Stimulated activated CD4-positive, alpha-beta T cell treated with anti-CD3 and anti-CD28 coated beads, TNF-alpha, amount 100 ng/mL, for 48 hours (primary cell): ENCODE measurements at places on chromosomes 5 and 9.

GRCh38 chr5:137032929-137033328 is 466.2 kb downstream of the SPOCK1 start:
- no peak for DNase-seq

- no peak for DNase-seq
Measured at GRCh38 chr9:92740009-92740408, 24.6 kb downstream of the BICD2 start.

DNA sequence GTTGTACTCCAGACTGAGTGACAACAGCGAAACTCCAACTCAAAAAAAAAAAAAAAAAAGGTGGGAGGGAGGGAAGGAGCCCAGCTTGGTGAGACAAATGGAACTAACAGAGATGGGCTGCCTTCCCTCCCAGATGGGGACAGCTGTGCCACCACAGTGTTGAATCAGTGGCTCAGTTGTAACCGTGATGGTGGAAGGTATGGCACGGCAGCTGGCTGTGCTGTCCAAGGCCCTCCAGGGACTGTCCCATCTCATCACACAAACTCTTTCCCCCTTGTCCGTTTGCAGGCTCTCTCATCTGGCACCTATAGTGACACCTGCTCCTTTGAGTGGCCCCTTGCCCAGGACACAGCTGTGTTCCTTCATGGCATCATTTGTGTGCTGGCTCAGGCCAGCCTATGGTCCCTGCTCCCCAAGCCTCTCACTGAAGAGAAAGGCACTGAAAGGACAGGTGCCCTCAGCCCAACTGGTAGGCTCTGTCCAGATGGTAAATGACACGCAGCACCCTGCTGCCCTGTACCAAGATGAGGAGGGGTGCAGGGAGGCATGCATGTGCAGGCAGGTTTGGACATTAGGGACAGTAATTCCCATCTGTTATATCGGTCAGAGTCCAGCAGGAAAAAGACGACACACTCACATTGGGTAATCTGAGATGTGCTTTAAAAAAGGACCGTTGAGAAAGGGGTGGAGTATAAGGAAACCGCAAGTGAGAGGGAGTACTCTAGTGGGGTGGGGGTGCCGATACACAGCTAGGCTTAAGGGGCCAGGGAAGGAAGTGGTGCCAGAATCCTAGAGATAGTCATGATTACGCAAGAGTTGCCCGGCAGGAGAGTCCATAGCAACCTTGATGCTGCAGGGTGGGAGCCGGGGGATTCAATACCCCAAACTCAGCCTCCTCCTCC is 4.3 kb downstream of the SMIM33 start:
- DNase-seq: no peak

DNA sequence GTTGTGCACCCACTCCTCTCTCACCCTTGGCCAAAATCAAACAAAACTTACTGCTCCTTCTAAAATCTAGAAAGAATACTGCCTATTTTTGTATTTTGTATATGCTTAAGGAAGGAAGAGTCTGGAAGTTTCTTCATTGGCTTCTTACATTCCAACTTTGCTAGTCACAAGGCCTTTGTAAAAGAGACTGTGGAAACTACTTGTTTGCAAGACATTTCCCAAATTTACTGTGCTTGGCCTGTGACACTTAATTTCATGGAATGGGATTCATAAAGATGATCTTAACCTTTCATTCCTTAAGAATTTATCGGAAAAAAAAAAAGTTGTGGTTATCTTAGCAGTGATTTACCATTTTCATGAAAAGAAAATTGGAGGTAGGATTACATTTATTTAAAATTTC is 208.9 kb downstream of the VPS13A start:
- DNase-seq: no peak

GRCh38 chr9:19947996-19948395 is 159.2 kb upstream of the SLC24A2 start:
- DNase-seq: no peak

- no peak for DNase-seq
Measured at GRCh38 chr9:108642871-108643270, 212.9 kb downstream of the ACTL7B start.
